Sigmoid colon (tissue), 7 donors: ENCODE measurements at places on chromosomes 7 and 10. TPM values are rescaled to one million over a fixed set of nuclear protein-coding genes. Genes with fewer than 3 reads are reported as not detected.

LIPF gene
- polyA plus RNA-seq = not detected

SLC16A12 gene
- polyA plus RNA-seq = not detected

CCL26 gene
- 3.0 TPM for polyA plus RNA-seq

- H3K36me3 ChIP-seq = no peaks in the 10 kb centered on the region
- H3K27ac ChIP-seq = no peak overlapping the region
- H3K27me3 ChIP-seq = no peaks in the 10 kb centered on the region
- DNase-seq = peak; percentile 57
- H3K4me1 ChIP-seq = no peaks in the 10 kb centered on the region
- H3K4me3 ChIP-seq = no peak overlapping the region
Measured at GRCh38 chr7:282621-283020, 7.3 kb upstream of the FOXL3 start.

- peaks cover 8% of the 10 kb centered on the region for H3K36me3 ChIP-seq
- no peak for DNase-seq
- H3K4me3 ChIP-seq = no peak overlapping the region
- peaks cover 54% of the 10 kb centered on the region for H3K4me1 ChIP-seq
Measured at GRCh38 chr10:75229971-75230370, 5.8 kb downstream of the COMTD1 start.

GRCh38 chr7:101113836-101114235 is 13.1 kb upstream of the SERPINE1 start:
- no peak overlapping the region for H3K4me3 ChIP-seq
- no peaks in the 10 kb centered on the region for H3K4me1 ChIP-seq
- no peaks in the 10 kb centered on the region for H3K36me3 ChIP-seq
- H3K27me3 ChIP-seq = no peaks in the 10 kb centered on the region

DNA sequence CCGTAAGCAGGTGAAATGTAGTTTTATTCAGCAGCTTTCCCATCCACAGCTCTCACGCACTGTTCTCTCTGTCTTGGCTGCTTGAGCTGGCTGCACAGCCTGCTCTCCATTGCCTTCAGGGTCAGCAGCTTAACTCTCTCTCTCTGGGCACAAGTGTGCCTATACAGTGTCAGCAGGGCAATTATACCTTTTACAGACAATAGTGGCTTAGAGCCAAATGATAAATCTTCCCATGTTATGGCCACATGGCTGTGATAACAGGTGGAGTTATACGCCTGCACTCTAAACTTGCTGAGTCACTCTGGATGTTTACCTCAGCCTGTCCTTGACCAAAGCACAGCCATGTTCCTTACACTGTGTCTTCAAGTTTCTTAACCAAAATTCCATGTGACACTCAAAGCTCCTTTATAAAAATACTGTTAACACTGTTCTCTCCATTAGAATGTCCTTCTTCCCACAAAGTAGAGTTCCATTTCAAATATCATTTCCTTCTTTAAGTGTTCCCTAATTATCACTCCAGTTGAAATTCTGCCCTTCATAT is 6.1 kb downstream of the RNF133 start:
- no peak overlapping the region for H3K4me3 ChIP-seq
- DNase-seq = no peak
- H3K36me3 ChIP-seq = no peaks in the 10 kb centered on the region
- no peaks in the 10 kb centered on the region for H3K4me1 ChIP-seq
- H3K27me3 ChIP-seq = no peaks in the 10 kb centered on the region

DNA sequence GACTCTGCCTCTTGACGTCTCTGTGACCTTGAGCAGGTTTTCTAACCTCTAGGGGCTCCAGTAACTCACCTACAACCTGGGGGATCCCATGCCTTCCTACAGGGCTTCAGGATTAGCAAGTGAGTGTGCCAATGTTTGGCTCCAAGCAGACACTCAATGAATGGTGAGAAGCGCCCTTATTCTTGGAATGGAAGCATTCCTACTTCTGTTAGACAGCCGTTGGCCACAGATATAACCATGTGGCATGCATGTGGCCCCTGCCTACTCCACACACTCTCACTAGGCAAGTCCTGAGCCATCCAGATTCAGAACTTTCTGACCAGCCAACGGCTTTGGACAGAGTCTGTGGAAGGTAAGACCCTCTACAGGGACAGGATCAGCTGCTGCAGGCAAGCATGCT is 108.9 kb upstream of the LYZL2 start:
- H3K27ac ChIP-seq = peak overlapping the region; percentile 78
- peaks cover 27% of the 10 kb centered on the region for H3K4me1 ChIP-seq
- H3K27me3 ChIP-seq = no peaks in the 10 kb centered on the region
- DNase-seq = no peak

GRCh38 chr7:55128693-55129394 is 110.0 kb downstream of the EGFR start:
- H3K36me3 ChIP-seq = no peaks in the 10 kb centered on the region
- peaks cover 79% of the 10 kb centered on the region for H3K4me1 ChIP-seq
- H3K27ac ChIP-seq = peak overlapping the region; percentile 90
- peak; percentile 88 for DNase-seq
- H3K4me3 ChIP-seq = no peak overlapping the region
- H3K27me3 ChIP-seq = no peaks in the 10 kb centered on the region
